ENCODE measurements at places on chromosomes 16 and 17.

DNA sequence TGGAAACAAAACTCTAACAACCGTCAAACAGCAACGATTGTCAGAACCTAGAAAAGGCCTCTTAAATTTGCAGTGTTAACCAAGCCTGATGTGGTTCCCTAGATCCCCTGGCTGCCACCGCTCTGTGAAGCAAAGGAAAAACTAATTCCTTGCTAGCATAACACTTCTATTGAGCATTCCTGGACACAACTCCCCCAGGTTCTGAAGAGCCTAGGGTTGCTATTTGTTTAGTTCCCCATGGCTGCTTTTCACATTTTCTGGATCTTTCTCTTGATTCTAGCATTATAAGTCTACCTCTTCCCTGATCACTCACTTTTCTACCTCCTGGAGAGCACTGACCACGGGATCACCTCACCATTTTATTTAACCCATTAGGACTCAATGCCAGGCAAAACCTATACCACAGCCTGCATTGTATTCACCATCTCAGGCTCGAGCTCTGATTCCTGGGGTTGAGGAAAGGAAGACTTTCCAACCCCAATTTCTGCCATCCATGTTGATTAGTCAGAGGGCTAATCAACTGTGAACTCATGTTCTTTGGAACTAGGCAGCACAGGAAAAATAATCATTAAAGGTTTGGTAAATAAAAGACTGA, 692 bp upstream of the KCNJ16 start:
- no peak for DNase-seq

DNA sequence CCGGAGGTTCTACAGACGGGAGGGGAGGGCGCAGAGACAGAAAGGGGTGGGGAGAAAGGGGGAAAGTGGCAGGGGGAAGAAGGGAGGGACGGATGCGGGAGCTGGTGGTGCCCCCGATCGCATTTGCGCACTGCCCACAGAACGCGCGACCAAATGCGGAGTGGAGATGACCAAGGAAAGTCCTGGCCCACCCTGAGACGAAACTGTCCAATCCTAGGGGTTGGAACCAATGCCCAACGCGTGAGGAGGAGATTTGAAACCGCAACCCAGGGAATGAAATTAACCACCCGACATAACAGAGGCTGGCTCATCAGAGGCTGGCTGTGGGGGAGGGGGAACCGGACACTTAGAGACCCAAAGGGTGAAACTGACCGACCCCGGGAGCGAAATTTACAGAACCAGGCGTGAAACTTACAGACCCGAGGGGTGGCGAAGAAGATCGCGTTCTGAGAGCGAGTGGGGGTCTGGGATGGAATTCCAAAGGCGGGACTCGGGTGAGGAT, 1.4 kb downstream of the HES7 start:
- no peak for DNase-seq

DNA sequence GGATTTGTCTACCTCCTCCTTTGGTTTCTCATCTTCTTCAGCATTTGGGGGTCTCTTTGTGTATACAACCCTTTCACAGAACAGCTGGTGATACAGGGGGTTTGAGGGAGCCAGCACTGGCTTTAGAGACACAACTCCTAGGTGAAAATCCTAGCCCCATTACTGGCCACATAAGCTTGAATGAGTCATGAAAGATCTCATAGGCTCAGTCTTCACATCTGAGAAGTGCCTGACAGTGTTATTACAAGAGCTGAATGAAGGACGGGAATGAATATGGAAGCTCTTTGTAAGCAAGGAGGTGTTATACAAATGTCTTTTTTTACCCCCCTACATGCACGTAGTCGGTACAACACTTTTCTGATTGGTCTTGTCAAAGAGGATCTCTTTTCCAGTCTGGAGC, 1.7 kb upstream of the B4GALNT2 start:
- no peak for DNase-seq

- DNase-seq, result no peak
These were observed 698 bp downstream of the CD300C start for GRCh38 chr17:74544991-74545842.

- no peak for DNase-seq
These were observed 116.0 kb upstream of the SOX9 start for GRCh38 chr17:72004611-72005331.

GRCh38 chr17:38429476-38430100, 1.3 kb downstream of the ARHGAP23 start:
- DNase-seq, result no peak

- DNase-seq, result no peak
These were observed 46.1 kb downstream of the CHCT1 start for GRCh38 chr17:60468371-60468770.

- DNase-seq, result no peak
These were observed 74.1 kb downstream of the MYH11 start for GRCh38 chr16:15782573-15783365.

- peak; percentile 7 for DNase-seq
These were observed 178.3 kb downstream of the MRTFB start for GRCh38 chr16:14249291-14250032.

DNA sequence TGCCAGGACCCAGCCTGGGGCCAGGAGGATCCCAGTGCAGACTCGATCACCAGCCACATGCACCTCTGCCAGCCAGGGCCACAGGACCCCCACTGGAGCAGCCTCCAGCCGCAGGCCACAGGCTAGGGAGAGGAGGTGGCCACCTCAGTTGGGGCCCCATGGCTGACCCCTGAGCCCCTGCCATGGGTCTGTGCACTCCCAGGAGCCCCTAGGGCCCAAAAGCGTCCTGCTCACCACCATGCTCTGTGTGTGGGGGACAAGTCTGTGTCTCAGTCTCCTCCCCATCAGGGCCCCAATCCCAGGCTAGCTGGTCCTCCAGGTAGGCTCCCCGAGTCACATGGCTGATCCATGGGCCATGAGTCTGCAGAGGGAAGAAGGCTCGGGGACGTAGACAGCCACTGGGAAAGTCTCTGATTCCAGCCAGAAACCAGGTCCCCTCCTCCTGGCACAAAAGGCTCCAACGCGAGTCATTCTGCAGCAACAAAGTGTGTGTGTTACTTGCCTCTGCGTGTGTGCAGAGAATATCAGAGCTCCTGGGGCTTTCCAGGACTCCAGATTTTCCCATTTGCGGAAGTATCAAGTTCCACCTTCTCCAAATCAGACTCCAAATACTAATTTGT, 6.1 kb upstream of the PRSS8 start:
- DNase-seq, result no peak

DNA sequence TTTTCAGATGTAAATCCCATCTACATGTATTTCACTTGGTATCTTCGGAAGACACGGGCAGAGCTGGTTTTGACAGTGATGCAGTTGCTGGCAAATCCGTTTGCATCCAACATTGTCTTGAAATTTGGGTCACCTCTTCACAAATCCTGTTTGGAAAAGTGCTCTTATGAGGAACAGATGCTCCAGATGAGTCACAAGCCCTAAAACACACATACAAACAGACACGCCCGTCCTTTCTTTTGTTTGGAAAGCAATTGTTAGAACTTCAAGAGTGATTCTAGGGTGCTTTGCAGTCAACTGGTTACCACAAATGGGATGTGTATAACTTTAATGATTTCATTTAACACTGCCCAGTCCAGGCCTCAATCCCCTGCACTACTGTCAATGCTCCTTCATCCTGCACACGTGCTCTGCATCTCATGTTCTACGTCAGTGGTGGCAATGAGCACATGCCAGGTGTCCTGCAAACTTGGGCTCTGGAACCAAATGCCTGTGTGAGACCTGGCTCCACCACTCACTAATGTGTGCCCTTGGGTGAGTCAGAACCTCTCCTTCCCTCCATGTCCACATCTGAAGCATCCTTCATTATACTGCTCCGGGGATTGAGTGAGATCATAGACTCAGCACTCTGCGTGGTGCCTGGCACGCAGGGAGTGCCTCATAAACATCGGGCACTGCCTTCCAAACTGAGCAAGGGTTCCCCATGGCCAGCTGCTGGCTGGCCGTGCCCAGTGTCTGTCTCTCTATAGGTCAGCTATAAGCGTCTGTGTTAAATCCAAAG, 19.3 kb upstream of the FOXF1 start:
- DNase-seq, result no peak

DNA sequence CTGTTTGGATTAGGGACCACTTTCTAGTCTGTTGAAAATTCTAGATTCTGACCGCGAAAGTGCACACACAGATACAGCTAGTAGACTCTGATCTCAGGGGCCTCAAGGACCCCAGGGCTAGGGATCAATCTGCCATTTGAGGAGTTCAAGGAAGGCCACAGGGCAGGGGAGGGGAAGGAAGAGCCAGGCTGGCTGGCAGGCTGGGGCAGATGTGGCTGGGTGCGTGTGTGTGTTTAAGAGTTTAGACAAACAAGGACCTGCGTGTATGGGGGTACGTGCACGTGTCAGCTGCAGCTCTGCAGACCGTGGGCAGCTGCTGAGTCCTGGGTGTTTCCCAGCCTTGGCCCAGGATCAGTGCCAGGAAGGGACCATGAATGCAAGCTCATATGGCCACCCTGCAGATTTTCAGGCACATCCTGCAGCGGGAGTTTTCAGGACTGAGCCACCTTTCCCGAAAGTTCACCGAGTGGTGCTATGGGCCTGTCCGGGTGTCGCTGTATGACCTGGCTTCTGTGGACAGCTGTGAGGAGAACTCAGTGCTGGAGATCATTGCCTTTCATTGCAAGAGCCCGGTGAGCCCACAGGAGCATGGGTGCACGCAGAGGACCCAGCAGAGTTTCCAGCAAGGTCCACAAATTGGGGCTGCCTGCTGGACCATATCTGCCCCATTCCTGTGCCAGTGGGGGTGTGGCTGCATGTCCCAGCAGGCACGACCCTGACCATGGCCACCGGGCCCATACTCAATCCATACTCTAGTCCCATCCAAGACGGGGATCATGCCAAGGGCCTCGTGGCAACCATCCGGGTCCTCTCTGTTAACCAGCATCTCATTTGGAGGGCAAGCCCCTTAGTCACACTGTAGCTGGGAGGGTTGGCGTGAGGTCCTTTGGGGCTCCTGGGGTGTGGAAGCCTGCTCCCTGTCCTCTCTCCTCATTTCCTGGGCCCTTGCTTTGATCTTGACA, 10.6 kb downstream of the TRPV2 start:
- DNase-seq, result no peak

DNA sequence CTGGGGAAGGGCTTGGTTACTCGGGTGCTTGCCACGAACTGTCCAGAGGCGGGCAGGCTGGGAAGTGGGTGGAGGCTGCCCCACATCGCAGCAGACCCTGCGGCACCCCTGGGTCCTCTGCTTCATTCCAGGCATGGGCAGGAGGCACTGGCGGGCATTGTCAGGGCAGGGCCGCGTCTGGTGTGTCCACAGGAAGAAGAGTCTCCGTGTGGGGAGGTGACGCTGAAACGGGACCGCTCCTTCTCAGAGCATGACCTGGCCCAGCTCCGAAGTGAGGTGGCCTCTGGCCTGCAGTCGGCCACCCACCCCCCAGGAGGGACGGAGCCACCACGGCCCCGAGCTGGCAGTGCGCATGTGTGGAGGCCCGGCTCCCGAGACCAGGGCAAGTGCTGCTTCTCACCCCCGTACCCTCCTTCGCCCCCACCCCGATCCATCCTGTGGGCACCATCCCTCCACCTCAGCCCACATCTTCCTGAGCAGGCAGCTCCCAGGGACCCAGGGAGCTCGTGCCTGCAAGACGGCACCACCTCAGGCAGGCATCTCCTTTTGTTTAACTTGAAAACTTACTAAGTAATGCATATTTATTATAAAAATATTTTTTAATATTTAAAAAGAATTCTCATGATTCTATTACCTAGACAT, 14.3 kb upstream of the TCF25 start:
- no peak for DNase-seq

DNA sequence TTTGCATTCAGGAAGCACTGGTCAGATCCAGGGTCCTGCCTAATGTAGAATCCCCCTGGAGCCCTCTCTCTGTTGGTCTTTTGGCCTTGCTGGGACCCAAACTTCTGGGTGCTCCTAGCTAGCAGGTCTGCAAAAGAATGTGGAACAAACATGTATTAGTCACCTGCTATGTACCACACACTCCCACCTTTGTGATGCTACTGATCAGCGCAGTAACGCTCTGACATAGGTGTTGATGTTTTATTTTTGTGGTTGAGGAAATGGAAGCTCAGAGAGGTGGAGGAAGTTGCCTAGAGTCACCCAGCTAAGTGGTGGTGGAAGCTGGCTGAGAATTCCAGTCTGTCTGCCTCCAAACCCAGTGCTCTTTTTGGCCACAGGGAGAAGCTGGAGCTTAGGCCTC, 35.8 kb upstream of the LGALS9 start:
- no peak for DNase-seq

GRCh38 chr17:55757659-55758058, 6.8 kb downstream of the PCTP start:
- no peak for DNase-seq

- no peak for DNase-seq
These were observed 67.8 kb downstream of the TMEM100 start for GRCh38 chr17:55654821-55655220.

- DNase-seq, result no peak
These were observed 61.6 kb downstream of the TIMM22 start for GRCh38 chr17:1058423-1059130.

DNA sequence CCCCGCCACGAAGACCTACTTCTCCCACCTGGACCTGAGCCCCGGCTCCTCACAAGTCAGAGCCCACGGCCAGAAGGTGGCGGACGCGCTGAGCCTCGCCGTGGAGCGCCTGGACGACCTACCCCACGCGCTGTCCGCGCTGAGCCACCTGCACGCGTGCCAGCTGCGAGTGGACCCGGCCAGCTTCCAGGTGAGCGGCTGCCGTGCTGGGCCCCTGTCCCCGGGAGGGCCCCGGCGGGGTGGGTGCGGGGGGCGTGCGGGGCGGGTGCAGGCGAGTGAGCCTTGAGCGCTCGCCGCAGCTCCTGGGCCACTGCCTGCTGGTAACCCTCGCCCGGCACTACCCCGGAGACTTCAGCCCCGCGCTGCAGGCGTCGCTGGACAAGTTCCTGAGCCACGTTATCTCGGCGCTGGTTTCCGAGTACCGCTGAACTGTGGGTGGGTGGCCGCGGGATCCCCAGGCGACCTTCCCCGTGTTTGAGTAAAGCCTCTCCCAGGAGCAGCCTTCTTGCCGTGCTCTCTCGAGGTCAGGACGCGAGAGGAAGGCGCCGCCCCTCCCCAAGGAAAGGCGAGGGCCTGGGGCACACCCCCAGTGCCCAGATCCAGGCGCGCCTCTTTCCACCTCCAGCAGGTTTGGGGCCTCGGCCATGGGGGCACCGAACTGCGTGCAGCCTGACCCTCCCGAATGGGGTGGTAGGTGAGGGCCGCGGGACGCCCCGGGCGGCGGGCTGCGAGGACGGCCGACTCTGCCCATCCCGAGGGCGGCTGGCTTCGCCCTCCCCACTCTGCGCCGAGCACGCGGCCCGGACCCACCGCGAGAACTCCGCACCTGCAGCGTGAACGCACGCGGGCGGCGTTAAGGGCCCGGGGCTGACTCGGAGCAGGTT, 664 bp downstream of the HBQ1 start:
- no peak for DNase-seq
